Activated CD8-positive, alpha-beta memory T cell treated with anti-CD3 and anti-CD28 coated beads for 1 hour (primary cell): ENCODE measurements at places on chromosomes 7 and 10.

DNA sequence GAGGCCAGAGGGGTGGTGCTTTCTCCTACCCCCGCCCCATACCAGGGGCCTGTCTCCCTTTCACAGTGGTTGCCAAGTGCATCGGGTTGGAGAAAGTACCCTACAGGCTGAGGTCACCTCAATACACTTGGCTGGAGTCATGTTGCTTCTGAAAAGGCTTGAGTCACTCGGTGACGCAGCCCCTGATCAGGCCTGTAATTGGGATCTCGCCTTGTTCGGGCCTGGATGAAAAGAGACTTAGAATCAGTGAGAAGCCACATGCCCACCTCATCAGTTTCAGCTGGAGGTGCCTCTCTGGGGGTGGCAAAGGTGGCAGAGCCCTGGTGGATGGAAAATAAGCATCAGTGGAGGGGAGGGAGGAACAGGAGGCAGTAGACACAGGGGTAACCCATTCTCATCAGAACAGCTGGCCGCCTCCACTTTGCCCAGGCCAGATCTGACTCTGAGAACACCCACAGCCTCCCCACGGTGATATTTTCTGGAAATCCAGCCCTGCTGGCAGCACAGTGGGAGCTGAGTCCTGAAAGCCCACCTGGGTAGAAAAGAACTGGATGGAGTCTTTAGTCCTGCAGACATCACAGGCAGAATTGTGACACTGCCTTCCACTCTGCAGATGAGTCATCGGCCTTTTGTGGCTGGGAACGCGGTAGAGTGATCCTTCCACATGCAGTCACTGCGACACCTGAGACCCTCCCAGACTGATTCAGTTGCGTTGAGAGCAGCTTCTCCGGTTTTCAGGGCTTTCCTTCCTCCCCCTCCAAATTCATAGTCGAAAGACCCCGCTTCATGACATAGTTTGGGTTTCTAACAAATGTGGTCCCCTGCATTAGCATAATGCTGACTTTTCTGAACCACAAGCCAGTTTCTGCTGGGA is 108.0 kb downstream of the GRK5 start:
- peak; percentile 49 for DNase-seq

DNA sequence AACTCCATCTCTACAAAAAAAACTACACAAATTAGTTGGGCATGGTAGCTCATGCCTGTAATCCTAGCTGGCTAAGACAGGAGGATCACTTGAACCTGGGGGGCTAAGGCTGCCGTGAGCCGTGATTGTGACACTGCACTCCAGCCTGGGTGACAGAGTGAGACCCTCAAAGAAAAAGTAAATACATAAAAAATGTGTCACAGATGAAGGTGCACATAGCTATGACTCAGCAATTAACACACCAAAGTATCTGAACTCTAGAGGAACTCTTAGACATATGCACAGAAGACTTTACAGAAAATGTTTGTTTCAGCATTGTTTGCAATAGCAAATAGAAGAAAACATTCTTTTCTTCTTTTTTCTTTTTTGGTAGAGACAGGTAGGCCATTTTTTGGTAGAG is 8.3 kb downstream of the C10orf62 start:
- DNase-seq, result no peak

GRCh38 chr10:122267849-122268737 is 3.0 kb upstream of the BTBD16 start:
- peak; percentile 37 for DNase-seq

GRCh38 chr10:60827791-60828488 is 49.7 kb downstream of the CDK1 start:
- DNase-seq, result no peak

DNA sequence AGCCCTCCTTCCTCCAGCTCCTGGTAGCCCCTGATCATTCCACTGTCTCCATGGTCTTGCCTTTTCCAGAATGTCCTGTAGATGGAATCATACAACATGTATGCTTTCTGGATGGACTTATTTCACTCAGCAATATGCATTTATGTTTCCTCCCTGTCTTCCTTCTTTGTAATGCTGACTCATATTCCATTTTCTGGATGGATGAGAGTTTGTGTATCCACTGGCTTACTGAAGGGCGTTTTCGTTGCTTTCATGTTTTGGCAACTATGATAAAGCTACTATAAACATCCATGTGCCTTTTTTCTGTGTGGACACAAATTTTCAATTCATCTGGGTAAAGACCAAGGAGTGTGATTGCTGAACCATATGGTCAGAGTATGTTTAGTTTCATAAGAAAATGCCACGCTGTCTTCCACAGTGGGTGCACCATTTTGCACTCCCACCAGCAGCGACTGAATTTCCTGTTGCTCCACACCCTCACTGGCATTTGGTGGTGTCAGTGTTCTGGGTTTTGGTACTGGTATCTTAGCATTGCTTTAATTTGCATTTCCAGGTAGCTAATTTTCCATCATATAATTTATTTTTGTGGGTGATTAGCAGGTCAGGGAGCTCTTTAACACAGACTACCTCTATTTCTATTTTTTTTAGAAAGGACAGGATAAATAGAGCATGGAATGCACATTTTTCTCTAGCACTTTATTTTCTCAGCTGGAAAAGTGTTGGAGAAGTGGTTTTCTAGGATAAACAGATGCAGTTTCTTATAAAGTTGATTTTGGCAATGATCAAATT is 252.2 kb downstream of the WDR37 start:
- DNase-seq, result no peak

DNA sequence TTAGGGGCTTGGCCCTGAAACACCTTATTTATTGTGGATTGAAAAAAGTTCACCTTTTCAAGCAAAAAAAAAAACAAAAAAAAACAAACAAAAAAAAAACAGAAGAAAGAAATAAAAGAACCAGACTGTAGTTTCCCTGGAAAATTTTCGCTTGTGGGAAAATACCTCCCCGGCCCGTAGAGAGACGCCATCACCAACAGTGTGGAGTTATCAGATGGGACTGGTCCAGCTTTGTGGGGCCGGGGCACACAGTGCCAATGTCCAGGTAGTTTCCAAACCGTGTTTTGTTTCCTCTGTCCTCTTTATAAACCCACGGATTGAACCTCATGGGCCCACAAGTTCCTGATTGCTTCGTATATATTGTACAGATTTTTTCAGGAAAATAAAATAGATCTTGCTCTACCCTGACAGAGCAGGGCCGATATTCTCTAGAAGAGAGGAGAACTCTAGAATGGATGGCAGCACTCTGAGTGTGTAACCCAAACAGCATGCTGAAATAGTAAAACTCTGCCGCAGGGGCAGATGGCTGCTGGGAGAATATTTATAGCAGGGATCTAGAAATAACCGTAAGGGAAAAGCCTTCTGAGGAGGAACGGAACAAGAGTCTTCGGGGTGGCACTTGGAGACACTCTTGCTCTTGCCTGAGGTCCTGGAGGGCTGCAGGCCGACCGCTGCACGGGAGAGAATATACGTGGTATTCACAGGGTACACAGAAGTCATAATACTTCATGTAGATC is 241.0 kb downstream of the FRMD4A start:
- DNase-seq, result no peak

- peak; percentile 10 for DNase-seq
These were observed 19.6 kb upstream of the CFAP46 start for GRCh38 chr10:132961787-132962622.

GRCh38 chr10:110836706-110837105 is 35.0 kb upstream of the PDCD4 start:
- no peak for DNase-seq

DNA sequence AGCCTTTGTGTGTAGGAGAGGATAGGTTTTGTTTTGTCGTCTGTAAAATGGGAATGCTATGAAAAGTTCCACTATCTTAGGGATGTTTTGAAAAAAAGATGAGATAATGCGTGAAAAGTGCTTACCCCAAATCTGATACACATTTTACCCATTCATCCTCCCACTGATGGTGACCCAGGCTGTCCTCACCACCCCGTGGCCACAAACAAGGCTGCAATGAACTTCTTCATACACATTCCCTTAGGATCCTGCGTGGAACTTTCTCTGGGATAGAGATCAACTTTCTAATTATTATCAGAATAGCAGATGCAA is 399 bp upstream of the OGDHL start:
- DNase-seq, result no peak

GRCh38 chr10:15879663-15880062 is 19.4 kb upstream of the MINDY3 start:
- DNase-seq, result no peak

DNA sequence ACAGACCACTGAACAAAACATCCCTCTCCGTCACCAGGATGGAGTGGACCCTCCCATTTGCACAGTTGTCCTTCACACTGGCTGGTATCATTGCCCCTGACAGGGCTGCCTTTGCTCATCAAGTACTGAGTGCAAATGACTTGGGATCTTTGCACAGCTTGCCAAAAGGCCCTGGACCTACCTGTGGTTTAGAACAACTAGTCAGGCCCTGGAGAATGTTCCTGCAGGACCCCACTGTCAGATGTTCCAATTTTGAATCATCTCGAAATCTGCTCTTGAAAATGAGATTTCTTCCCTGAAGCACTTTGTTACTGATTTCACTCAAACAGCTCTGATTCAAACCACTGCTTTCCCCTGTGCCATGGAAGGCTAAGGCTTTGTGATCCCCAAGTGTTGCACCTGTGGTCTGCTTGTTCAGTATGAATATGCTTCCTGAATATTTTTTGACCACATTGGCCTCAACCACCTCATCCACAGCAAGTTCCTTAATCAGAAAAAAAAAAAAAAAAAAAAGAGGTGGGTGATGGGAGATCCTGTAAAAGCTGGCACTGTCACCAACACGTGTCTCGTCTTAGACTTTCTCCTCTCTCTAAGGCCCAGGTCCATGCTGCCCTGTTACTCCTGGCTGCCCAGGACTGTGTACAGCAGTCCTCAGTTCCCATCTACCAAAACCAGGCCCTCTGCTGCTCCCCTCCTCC is 2.7 kb upstream of the AOAH start:
- no peak for DNase-seq

GRCh38 chr10:103542764-103543616 is 49.5 kb downstream of the NEURL1 start:
- DNase-seq, result no peak

DNA sequence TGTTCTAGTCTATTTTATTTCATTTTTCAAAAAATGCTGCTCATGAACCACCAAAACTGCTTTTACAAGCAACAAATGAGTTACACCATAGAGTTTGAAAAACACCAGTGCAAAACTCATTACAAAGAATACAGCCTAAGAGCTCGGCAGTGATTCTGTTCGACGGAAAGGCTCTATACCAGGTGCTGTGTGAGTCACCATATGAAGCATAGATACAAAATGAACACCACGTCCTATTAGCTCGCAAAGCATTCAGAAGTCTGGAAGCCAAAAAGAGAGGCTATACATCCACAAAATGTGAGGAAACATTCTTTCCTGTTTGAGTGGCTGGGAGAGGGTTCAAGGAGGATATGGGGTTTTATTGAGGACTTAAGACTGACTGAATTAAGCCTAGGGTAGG is 136.1 kb downstream of the ATE1 start:
- DNase-seq, result no peak

DNA sequence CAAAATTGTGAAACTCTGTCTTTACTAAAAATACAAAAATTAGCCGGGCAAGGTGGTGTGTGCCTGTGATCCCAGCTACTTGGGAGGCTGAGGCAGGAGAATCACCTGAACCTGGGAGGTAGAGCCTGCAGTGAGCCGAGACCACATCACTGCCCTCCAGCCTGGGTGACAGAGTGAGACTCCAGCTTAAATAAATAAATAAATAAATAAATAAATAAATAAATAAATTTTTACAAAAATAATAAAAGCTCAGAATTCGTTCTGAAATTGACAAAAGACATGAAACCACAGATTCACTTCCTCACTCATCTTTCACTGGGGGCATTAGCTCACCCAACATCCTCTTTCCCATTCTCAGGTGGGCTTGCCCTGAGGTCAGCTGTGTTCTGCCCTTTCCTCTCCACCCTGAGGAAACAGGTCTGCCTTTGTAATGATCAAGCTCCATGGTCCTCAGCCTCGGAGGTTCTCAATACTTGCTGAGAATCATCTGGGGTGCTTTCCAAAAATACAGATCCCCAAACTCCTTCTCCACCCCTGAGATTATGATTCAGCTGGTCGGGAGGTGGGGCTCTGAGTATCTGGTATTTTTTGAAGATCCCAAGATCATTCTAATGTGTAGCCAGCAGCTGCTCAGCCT is 29.2 kb upstream of the APBB1IP start:
- DNase-seq, result no peak

DNA sequence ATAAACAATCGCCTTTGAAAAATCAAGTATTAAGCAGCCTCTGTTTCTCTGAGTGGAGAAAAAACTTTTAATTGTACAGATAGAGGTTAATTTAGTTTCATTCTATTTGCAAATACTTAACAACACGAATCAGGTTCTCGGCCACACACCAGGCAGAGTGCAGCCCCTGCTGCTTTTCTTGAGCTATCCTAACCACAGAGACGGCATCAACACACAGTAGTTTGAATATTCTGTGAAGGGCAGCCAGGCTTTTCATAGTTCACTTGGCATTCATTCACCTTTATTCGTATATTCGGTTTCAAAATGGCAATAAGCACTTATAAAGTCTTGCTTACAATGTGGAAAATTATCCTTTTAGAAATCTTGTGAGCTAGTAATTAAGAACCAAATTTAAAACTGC is 5.7 kb downstream of the ADARB2 start:
- DNase-seq, result no peak

GRCh38 chr10:87598700-87599099 is 61.0 kb upstream of the PAPSS2 start:
- no peak for DNase-seq

DNA sequence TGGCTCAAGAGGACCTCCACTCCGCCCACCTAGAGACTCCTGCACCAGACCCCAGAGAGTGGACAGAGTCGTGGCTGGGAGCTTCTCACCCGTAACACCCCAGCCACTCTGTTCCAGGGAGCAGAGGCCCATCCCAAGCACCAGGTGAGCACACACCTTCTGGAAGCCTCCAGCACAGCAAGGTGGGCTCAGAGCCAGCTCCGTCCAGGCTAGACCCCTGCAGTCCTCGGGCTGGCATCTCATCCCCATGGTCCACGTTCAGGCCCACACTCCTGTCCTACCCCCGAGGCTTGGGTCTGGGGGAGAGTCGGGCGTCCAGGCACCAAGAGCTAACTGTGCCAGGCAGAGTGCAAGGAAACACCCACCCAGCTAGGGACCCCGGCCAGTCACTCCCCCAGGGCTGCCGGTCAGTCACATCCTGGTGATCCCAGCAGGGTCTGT is 13.2 kb downstream of the PDGFA start:
- DNase-seq, result no peak

DNA sequence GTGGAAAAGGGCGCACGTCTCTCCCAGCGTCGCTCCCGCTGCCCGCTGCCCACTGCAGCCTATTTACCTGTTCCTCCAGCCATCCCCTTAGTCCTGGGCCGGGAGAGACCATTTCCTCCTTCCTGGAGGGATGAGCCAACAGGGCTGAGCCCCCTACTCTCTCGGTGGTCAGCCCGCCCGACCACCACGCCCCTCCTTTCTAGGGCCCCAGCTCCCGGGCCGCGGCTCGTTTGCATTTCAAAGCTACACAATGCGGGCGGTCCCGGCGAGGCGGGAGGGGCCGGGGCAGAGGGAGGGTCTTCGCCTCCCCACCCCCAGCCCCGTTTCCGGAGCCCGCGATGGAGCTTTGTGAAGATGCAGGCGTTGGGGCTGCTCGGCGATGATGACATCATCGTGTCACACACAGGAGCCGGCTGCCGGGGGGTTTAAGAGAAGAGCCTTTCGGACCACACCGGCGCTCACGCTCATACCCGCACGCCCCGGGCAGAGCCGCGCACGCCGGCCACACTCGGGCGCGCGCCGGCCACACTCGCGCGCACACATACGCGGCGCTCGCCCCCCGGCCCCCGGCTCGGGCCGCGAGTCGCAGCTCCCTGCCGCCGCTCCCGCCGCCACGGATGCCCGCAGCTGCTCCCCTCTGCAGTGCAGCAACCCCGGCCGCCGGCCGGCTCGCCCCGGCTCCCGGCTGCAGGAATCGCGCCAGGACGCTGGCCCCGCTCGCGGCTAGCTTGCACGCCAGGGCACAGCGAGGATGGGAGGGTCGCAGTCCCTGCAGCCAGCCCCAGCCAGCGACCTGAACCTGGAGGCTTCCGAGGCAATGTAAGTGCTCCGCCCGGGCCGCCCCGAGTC is 107.7 kb upstream of the BTBD16 start:
- DNase-seq, result no peak
